Karpas-422 (cell line): ENCODE measurements at places on chromosomes 2 and 18. TPM values are rescaled to one million over a fixed set of nuclear protein-coding genes. Genes with fewer than 3 reads are reported as not detected.
A peak's percentile ranks its signal among the peaks of the same experiment; 100 is the strongest.

The LBX2 gene
- total RNA-seq: 7.2 and 15.8 TPM in 2 replicates

GRCh38 chr2:60459851-60460250 lies 93.6 kb downstream of the BCL11A start:
- DNase-seq: no peak

GRCh38 chr2:16064745-16065144 lies 124.4 kb downstream of the MYCN start:
- DNase-seq: no peak

GRCh38 chr2:217834057-217834620 lies 168.7 kb downstream of the TNS1 start:
- DNase-seq: no peak

DNA sequence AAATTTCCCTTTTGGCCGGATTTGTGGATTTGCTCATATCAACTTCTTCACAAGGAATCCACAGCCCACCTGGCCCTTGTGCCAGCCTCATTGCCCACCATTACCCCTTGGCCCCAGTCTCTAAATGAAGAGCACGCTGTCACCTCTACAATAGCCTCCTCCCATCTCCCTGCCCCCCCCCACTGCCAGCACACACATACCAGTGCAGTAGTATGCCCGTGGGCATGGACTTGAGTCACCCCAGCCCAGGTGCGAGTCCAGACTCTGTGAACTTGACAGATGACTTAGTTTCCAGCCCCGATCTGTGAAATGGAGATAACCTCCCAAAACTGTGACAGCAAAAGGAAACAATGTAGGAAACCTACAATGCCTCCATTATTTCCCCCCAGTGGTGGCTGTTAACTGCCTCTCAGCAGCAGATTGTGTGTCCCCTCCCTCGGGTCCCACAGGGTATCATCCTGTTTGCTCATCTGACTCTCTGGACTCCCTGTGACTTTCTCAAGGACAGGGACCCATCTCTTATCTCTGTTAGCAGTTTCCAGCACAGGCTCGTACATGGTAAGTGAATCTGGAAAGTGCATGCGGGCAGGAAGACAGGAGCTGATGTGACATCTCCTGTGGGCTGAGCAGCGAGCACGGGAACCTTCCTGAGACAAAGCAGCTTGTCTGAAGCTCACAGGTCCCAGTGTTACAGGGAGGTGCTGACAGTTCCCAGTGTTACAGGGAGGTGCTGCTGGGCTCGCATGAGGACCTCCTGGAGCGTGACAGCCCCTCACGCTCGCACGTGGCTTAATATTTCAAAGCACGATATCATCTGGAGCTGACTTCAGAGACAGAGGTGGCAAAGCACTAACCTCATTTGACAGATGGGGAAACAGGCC lies 4.2 kb upstream of the TMEM185B start:
- DNase-seq: no peak

DNA sequence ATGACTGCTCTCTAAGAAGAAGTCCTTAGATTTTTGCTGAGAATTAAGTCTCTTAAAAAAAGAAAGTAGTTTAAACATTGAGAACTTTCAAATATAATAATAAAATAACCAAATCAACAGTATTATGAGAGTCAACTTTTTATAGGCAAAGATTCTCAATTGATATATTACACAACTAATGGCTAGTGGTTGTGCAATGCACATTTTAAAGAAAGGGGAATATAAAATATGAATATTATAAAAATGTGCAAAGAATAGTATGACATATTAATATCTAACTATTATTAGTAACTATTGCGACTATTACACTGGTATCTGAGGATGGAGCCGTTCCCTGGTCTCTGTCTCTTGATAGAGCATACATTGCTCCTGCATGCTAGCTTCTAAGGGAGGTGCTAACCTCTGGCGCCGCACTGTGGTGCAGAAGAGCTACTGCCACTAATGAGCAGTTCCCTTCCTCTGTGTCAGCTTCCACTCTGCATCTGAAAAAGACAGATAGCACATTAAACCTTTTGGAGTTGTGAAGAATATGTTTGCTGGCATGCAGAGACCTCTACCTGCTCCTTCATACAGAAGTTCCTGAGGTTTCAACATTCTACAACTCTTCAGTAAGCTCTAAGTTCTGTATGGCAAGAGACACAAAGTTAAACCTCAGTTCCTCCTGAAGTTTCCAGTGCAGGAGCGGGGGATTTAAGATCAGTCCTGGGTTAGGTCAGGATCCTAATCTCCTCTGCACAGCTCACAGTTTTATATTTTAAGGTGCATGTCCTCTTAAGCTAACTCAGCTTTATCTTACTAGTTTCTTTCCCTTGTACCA lies 3.5 kb upstream of the SLC9A2 start:
- DNase-seq: peak; percentile 84
